ENCODE measurements at places on chromosomes 3 and 15. TPM values are rescaled to one million over a fixed set of nuclear protein-coding genes. Genes with fewer than 3 reads are reported as not detected.

Gene GPR87
- not detected for total RNA-seq

Gene KBTBD12
- 0.74 TPM for total RNA-seq

Gene IL17RD
- total RNA-seq, result 1.3 TPM

Gene RYR3
- 60.7 TPM for total RNA-seq

DNA sequence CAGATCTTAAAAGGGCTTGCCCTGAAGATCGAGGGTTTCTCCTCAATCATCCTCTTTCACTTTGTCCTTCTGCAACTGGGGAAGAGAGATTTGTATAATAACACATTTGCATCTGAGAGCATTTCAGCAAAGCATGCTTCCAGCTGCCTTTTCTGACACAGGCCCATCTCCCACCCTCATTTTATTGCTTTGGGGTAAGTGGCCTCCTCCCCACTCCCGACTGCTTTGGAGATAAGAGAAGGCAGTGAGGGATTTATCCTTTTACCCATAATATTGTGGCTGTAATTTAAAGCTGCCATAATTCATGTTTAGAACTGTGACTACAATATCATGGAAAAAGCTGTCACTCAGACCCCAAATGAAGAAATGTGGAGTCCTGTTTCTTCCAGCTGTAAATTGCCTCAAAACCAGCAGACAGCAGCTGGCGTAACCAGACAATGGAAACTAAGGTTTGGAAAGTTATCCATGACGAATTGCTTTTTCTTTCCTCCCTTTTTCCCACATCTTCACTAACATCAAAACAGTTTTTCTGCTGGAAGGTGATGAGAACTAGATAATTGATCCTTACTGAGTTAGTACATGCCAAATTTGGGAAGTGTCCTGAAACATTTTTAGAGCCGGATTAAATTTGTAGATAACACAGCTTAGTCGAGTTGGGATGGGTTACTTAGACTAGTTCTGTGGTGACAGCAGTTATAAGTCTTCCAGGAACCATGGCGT, 104.2 kb upstream of the PFN2 start:
- no peak overlapping the region for H3K4me3 ChIP-seq
- no peak overlapping the region for H3K27ac ChIP-seq
- no peaks in the 10 kb centered on the region for H3K36me3 ChIP-seq
- H3K4me1 ChIP-seq, result no peaks in the 10 kb centered on the region
- DNase-seq, result no peak

DNA sequence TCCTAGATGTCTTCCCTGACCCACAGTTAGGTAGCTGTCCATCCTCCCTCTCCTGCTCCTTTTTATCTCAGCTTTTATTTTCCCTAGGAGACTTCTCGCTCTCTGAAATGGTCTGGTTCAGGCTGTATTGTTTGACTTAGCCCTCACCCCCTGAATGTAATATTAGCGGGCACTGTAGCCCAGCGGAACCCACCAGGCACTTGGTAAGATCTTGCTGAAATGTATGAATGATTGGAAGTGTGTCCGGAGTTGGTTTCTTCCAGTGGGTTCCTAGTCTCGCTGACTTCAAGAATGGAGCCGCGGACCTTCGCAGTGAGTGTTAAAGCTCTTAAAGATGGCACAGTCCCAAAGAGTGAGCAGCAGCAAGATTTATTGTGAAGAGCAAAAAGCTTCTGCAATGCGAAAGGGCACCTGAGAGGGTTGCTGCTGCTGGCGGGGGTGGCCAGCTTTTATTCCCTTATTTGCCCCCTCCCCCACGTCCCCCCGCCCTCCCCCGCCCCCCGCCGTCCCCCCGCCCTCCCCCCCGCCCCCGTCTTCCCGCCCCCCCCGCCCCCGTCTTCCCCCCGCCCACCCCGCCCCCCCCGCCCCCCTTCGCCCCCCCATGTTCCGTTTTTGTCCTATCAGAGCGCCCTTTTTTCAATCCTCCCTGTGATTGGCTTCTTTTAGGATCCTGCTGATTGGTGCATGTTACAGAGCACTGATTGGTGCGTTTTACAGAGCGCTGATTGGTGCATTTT, 694 bp upstream of the EEFSEC start:
- H3K27ac ChIP-seq, result no peak overlapping the region
- no peak for DNase-seq
- no peaks in the 10 kb centered on the region for H3K27me3 ChIP-seq
- no peak overlapping the region for H3K4me3 ChIP-seq

- no peaks in the 10 kb centered on the region for H3K27me3 ChIP-seq
- no peak for DNase-seq
- H3K36me3 ChIP-seq, result no peaks in the 10 kb centered on the region
- H3K27ac ChIP-seq, result no peak overlapping the region
- H3K4me1 ChIP-seq, result peaks cover 5% of the 10 kb centered on the region
- H3K4me3 ChIP-seq, result no peak overlapping the region
Observed at GRCh38 chr3:16289144-16289889, 24.3 kb downstream of the OXNAD1 start.

DNA sequence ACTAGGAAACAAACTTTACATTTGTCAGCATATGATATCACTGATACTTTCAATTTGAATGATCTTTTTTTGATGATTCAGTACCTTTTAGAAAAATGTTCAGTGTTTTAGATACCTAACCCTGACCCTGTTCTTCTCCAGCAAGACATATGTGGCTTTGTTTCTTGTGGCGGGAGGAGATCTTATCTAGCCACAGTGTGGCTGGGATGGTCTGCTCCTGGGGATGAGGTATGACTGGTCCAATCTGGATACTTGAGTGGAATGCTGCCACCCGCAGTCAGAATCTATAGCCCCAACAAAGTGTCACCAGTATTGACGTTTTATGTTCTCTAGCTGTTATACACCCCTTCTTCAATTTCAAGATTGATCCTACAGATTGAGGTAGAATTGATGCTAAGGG, 439.0 kb upstream of the GOLIM4 start:
- no peaks in the 10 kb centered on the region for H3K27me3 ChIP-seq
- DNase-seq, result no peak
- H3K27ac ChIP-seq, result no peak overlapping the region
- no peaks in the 10 kb centered on the region for H3K36me3 ChIP-seq

- peaks cover 5% of the 10 kb centered on the region for H3K27me3 ChIP-seq
- H3K4me3 ChIP-seq, result no peak overlapping the region
- no peaks in the 10 kb centered on the region for H3K36me3 ChIP-seq
- no peaks in the 10 kb centered on the region for H3K4me1 ChIP-seq
- DNase-seq, result no peak
Observed at GRCh38 chr3:10762611-10763247, 53.3 kb upstream of the SLC6A11 start.

DNA sequence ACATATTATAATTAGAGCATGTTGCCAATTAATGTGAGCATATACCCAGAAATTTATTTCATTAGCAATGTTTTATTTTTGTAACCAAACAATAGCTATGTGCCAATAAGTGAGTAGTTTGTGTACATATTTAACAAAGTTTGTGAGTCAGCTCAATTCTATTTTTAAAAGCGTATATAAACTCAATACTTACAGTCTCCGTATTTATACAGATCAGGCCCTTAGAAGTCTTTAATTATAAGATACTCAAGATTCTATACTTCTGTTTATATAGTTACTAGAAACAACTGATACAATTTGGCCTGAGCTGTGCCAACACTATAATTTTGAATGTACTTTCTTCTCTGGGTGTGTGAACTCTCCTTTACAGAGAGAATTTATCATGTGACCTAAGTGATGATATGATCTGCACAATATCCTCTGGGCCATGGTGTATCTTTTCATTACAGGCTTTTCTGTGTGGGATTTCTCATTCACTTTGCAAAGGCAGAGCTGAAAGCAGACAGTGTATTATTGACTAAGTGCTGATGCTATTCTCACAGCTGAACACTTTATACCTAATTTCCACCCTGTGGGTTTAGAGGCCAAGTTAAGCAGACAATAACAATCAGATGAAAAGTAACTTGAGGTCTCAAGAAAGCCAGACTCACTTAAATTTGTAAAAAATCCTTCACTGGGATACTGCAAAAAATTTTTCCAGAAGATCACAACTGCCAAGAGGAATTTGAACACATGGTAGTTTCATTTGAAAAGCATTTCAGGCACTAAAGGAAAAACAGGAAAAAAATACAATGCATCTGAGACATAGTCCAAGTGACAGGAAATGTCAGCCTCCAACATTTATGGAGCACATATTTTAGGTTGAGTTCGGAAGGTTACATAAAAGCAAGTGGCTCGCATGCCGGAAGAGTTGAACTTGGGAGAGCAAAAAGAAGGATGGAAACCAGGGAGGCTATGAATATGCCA, 277.9 kb upstream of the SEMA6D start:
- DNase-seq, result no peak
- no peaks in the 10 kb centered on the region for H3K36me3 ChIP-seq
- H3K27me3 ChIP-seq, result no peaks in the 10 kb centered on the region

GRCh38 chr3:14634763-14635400, 16.7 kb upstream of the CCDC174 start:
- H3K4me1 ChIP-seq, result no peaks in the 10 kb centered on the region
- H3K27me3 ChIP-seq, result peaks cover 20% of the 10 kb centered on the region
- DNase-seq, result no peak
- no peak overlapping the region for H3K4me3 ChIP-seq
- no peak overlapping the region for H3K27ac ChIP-seq

DNA sequence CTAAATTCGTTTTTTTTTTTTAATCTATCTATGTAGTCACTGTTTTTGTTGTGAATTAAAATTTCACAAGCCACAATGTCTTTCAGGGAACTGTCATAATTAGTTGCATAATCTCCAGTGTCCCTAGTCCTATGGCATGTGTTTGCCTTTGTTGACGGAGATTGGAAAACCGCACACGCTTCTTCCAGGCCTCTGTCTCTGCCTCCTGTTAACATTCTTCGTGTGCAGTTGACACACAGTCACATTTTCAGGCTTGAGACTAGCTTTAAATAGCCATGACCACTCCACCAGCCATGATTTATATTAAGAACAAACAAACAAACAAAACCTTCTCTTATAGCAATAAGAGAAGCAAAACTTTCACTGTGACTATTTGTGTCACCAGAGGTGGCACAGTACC, 139.8 kb downstream of the DUT start:
- no peaks in the 10 kb centered on the region for H3K27me3 ChIP-seq
- H3K36me3 ChIP-seq, result no peaks in the 10 kb centered on the region
- H3K27ac ChIP-seq, result no peak overlapping the region
- DNase-seq, result no peak
- no peaks in the 10 kb centered on the region for H3K4me1 ChIP-seq

GRCh38 chr3:113455446-113455845, 14.2 kb upstream of the CFAP44 start:
- no peaks in the 10 kb centered on the region for H3K36me3 ChIP-seq
- H3K4me1 ChIP-seq, result no peaks in the 10 kb centered on the region
- no peak overlapping the region for H3K27ac ChIP-seq
- no peaks in the 10 kb centered on the region for H3K27me3 ChIP-seq
